ENCODE measurements at places on chromosomes 16 and 17. TPM values are rescaled to one million over a fixed set of nuclear protein-coding genes. Genes with fewer than 3 reads are reported as not detected.

TOM1L2 gene
- total RNA-seq, result 34.0 TPM

PDIA2 gene
- 0.47 TPM for total RNA-seq

PGP gene
- 14.0 TPM for total RNA-seq

C16orf96 gene
- 0.12 TPM for total RNA-seq

NEK8 gene
- total RNA-seq, result 7.1 TPM

ZP2 gene
- not detected for total RNA-seq
